ENCODE measurements at places on chromosomes 3 and 15.

DNA sequence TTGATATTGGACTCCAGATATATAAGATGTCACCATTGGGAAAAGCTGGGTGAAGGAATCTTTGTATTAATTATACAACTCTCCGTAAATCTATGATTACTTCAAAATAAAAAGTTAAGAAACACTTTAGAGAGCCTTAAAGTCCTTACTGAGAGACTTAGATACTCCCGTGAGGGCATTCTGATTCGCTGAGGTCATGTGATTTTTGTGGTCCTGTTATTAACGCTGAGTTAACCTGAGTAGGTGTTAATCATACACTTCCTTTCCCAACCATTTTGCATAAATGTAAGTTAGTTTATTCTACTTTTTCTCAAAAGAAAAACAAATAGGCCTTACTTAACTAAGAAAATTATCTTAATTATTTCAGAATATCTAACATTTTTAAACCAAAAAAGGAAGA is 67.1 kb upstream of the LMOD3 start:
- no peak for DNase-seq

GRCh38 chr3:16893618-16894200 is 9.0 kb downstream of the PLCL2 start:
- no peak for DNase-seq

DNA sequence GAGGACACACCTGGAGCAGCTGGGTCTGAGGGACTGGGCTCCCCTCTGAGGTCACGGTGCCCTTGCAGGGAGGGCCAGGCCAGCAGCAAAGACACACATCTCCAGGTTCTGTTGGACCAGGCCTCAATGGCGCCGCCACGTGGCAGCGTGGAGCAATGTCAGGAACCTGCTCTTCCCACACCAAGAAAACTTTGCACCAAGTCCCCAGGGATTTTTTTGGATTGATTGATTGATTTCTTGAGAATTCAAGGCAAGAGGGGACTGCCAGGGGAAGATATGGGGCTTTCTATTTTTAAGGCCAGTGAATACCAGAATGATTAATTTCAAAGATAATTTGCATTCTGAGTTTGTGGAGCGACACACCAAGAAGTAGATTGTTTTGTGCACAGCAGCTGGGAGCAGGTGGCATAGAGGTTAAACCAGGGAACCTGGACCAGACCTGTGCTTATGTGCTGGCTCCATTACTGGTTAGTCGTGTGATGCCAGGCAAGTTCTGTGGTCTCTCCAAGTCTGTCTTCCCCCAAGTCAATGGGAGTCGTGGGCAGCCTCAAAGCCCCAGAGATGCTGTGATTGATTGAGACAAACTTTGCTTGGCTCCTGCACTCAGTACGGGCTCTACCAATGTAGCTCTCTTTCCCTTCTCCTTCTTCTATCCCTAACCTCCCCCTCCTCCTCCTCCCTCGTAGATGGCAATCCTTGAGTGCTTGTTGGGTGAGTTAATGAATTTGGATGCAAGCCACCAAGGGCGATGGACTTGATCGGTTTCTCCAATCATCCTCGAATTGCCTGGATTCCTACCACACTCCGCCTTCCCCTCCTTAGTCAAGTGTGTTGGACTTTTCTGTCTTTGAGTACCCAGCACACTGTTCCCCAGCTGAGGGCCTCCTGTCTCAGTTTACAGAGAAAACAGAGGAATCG is 96.2 kb upstream of the TRPM1 start:
- DNase-seq, result no peak

DNA sequence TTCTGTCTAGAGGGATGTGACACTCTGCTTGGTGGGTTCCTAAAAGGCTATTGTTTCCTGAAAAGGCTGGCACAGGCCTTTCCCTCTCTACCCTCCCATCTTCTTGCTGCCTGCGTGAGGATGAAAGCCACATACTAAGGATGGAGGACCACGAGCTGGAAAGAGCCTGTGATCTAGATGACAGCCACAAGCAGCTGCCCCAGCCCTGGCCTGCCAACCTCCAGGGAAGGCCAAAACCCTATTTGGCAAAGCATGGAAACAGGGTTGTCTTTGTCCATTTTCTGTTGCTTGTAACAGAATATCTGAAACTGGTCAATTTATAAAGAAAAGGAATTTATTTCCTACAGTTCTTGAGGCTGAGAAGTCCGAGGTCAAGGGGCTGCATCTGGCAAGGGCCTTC is 144.5 kb downstream of the FBLN2 start:
- no peak for DNase-seq

- DNase-seq, result no peak
Observed at GRCh38 chr3:69212411-69213160, 90.2 kb upstream of the LMOD3 start.

DNA sequence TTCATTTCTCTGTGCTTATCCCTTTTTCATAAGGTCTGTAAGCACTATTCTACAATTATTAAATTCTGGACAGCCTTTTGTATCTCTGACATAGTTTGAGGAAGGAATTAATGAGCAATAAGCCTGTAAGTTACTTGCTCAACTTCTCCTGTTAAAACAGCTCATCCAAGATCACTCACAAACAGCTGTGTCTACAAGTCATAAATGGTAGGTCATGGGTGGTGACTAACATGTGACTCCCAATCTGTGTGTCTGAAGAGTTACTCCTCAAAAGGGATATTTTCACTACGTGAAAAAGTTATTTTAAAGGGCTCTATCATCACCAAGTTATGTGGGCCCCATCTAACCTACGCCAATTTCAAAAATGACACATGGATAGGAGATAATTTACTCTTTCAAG is 145.2 kb upstream of the CBLB start:
- no peak for DNase-seq

DNA sequence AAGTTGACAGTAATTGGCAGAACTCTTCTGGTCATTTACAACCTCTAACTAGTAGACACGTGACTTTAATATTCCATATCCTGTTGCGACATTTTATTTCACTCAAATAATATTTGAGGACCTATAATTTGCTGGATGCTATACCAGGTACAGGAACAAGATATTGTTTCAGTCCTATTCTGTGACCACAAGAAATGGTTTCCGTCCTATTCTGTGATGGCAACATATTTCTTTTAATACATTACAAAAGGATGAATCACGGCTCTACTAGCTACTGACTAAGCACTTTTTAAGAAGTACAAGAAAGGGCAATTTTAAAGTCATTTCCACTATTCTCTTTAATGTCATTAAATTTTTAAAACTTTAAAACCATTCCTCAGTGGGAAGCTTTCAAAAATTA is 400.2 kb downstream of the CNTN3 start:
- DNase-seq, result no peak

- DNase-seq, result no peak
Observed at GRCh38 chr15:77527164-77527778, 105.4 kb downstream of the LINGO1 start.

DNA sequence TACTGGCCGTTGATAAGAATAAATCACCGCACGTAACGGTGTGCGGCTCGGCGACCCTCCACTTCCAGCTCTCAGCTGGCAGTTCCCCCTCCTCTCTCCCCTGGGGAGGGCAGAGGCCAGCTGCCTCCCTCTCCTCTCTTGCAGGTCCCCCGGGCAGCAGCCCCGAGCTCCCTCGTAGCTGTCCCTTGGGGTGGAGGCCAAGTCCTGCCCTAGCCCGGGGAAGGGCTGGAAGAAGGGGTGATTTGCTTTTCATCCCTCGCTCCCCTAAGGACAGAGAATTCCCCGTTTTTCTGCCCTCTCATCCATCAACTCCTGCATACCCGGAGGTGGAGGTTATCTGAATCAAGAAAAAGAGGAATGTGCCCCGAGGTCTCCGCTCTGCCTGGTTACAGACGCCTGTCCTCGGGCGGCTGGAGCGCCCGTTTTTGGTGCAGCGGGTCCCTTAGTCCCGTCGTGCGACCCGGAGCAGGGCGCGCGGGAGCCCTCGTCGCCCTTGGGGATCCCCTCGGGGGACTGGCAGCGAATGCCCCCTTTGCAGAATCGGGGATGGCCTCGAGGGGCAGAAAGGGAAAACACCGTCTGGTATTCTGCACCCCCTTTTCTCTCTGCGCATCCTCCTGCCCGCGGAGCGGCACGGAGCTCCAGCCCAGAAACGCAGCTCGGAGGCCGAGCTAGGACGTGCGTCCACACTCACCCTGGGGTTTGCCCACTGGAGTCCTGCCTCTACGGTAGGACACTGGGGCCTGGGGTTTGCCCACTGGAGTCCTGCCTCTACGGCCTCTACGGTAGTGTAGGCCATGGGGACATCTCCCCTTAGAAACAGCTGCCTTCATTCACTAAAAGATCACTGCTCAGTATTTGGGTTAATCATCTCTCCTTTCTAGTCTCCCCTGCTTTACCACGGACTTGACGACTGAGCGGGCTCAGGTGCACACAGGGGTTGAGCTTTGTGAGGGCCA is 2.2 kb downstream of the PTPRG start:
- no peak for DNase-seq

GRCh38 chr3:119195911-119196310 is 22.5 kb downstream of the UPK1B start:
- DNase-seq, result no peak

DNA sequence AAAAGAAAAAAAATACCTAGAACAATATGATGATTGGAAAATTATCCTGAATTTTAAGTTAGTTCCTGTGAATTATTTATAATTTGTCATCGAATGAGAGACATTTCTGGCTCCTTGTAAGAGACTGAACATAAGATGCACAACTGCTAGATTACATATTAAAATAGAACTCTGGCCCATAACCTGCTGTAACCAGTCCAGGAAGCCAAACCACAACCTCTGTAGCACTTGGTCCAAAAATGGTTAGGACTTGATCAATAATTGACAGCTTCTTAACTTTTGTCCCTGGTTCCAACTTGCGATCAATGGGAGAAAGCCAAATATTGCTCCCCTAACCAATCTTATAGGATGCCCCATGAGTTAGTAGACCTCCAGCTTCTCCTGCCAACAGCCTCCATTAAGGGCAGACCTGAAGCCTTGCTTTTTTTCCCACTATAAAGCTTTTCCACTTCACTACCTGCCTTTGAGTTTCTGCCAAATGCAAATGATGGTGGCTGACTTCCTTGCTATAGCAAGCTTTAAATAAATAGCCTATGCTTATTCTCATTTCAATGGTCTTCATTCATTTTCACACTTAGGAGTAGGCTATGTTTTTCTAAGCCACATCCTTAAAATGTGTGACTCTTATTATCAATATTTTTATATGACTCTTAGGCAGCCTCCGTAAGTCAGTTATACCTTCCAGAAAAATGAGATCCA is 224.0 kb upstream of the ARHGEF26 start:
- no peak for DNase-seq

- DNase-seq, result no peak
Observed at GRCh38 chr3:106239195-106239697, 370.4 kb upstream of the CBLB start.

DNA sequence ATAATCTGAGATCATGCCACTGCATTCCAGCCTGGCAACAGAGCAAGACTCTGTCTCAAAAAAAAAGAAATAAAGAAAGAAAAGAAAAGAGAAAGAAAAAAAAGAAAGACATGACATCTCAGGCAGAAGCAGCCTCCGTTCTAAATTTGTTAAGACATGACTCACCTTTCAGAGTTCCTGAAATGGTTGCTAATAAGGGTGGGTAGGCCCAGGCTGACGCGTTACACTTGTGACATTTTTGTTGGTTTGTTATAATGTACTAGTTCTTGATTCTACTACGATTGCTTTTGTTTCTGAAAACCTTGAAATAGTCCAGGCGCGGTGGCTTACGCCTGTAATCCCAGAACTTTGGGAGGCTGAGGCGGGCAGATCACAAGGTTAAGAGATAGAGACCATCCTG is 21.0 kb downstream of the SLC25A20 start:
- DNase-seq, result no peak

DNA sequence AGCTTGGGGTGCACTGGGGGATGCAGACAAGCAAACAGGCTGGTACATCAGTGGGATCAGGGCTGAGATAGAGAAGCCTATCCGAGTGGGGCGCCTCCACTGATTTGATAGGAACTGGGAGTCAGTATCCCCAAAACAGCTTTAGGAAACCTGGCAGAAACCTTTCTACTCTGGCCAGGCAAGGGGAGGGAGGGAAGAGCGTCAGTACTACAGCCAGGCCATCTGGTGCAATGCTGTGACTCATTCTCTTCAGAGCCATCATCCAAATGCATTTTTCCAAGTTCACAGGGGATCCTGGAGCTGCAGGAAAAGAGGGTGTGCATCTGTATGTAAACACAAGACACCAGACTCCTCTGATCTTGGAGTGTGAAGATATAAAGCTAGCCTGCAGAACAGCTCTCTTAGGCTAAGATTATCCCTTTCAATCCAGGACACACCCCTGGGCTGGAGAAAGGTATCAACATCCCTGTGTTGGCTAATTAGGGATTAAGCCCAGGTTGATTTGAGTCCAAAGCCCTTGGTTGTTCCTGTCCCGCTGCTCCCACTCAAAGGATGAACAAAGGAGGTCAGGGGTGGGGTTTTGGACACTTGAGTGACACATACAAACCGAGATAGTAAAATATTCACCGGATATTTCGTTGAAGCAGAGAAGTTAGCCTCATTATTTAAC is 9.3 kb downstream of the GALNT15 start:
- DNase-seq, result no peak

- DNase-seq, result no peak
Observed at GRCh38 chr15:69893863-69894262, 203.9 kb downstream of the TLE3 start.

GRCh38 chr3:107660306-107660976 is 137.7 kb downstream of the BBX start:
- no peak for DNase-seq

All from cortex of kidney (tissue), 1 donor.